ENCODE measurements at places on chromosomes 6 and 20. TPM values are rescaled to one million over a fixed set of nuclear protein-coding genes. Genes with fewer than 3 reads are reported as not detected.

- no peak overlapping the region for H3K4me3 ChIP-seq
- H3K27me3 ChIP-seq = peaks cover 10% of the 10 kb centered on the region
- no peak for DNase-seq
- H3K27ac ChIP-seq = no peak overlapping the region
- H3K4me1 ChIP-seq = no peaks in the 10 kb centered on the region
- H3K36me3 ChIP-seq = no peaks in the 10 kb centered on the region
Measured at GRCh38 chr6:83702077-83702476, 6.8 kb downstream of the SNAP91 start.

GRCh38 chr6:160949531-160949930, 42.0 kb upstream of the MAP3K4 start:
- no peaks in the 10 kb centered on the region for H3K36me3 ChIP-seq
- no peak overlapping the region for H3K27ac ChIP-seq
- no peak for DNase-seq
- H3K4me3 ChIP-seq = no peak overlapping the region
- H3K27me3 ChIP-seq = no peaks in the 10 kb centered on the region
- H3K4me1 ChIP-seq = no peaks in the 10 kb centered on the region

DNA sequence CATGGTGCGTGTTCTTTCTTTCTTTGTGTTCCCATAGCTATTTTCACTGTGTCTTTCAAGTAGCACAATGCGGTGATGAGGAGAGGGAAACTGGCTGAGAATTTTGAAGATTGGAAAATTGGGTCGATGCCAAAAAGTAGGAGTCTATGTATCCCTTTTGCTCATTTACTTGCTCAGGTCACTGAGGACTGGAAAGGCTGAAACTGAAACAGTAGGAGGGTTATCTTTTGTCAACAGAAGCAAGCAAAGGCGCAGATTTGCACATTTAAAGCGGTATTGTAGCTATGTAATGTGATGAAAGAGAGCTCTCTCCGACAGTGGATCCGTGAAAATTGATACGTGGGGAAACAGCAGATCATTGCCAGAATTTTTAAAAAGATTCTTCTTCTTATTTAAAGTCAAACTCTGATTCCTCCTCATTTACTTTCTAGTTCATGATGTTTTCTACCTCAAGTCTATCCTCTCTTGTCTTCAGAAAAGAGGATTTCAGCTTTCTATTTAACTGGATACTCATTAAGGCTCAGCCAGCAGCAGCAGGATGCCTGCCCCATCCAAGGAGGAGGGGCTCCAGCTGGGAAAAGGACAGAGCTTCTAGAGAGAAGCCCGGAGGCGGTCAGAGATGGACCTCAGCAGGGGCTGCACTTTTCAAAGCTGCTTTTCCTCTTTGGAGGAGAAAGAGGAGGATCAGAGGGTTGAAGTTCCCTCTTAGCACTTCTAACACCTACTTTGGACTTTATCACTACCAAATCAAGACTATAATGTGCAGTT, 15.9 kb upstream of the FYN start:
- H3K4me1 ChIP-seq = no peaks in the 10 kb centered on the region
- no peak overlapping the region for H3K4me3 ChIP-seq
- H3K27me3 ChIP-seq = no peaks in the 10 kb centered on the region
- H3K36me3 ChIP-seq = no peaks in the 10 kb centered on the region
- DNase-seq = no peak

BEND6 gene
- polyA plus RNA-seq = not detected

FLRT3 gene
- not detected for polyA plus RNA-seq

CYP24A1 gene
- not detected for polyA plus RNA-seq

DNA sequence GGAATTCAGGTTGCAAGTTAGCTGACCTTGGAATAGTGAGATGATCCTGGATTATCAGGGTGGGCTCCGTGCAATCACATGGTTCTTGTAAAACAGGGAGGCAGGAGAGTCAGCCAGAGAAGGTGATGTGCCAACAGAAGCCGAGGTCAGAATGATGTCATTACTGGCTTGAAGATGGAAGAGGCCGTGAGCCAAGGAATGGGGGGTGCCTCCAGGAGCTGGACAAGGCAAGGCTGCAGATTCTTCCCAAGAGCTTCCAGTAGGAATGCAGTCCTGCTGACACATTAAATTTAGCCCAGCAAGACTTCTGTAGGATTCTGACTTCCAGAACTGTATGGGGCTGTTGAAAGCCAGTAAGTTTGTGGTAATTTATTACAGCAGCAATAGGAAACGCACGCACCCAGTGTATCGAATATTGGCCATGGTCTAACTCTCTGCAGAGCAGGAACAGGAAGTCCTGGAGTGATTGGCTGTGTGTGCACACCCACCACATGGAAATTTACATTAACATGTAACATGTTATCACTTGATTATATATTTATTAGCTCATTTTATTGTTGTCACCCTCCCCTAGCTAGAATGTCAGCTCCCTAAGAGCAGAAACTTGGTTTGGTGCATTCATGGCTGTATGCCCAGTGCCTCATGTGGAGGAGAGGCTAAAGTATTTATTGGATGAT, 19.1 kb downstream of the SLC24A3 start:
- no peaks in the 10 kb centered on the region for H3K4me1 ChIP-seq
- H3K36me3 ChIP-seq = no peaks in the 10 kb centered on the region
- H3K27me3 ChIP-seq = no peaks in the 10 kb centered on the region
- DNase-seq = no peak

ALDH8A1 gene
- polyA plus RNA-seq = 1.1 TPM

- H3K27ac ChIP-seq = no peak overlapping the region
- no peak overlapping the region for H3K4me3 ChIP-seq
- DNase-seq = no peak
- no peaks in the 10 kb centered on the region for H3K4me1 ChIP-seq
- H3K27me3 ChIP-seq = peaks cover 6% of the 10 kb centered on the region
Measured at GRCh38 chr6:165776691-165777090, 113.7 kb upstream of the PDE10A start.
